Activated CD4-positive, alpha-beta memory T cell treated with anti-CD3 and anti-CD28 coated beads, Interleukin-2, amount 10 ng/mL, durations not matched to agents 7 days and 5 days (primary cell): ENCODE measurements at places on chromosomes 7 and 10. TPM values are rescaled to one million over a fixed set of nuclear protein-coding genes. Genes with fewer than 3 reads are reported as not detected.

The PRXL2A gene
- 5.2 TPM for total RNA-seq

The TEX36 gene
- not detected for total RNA-seq

The OR2A1 gene
- total RNA-seq: not detected

The NKX1-2 gene
- total RNA-seq: not detected

- no peak for DNase-seq
Measured at GRCh38 chr10:101267290-101267680, 38.0 kb upstream of the LBX1 start.

DNA sequence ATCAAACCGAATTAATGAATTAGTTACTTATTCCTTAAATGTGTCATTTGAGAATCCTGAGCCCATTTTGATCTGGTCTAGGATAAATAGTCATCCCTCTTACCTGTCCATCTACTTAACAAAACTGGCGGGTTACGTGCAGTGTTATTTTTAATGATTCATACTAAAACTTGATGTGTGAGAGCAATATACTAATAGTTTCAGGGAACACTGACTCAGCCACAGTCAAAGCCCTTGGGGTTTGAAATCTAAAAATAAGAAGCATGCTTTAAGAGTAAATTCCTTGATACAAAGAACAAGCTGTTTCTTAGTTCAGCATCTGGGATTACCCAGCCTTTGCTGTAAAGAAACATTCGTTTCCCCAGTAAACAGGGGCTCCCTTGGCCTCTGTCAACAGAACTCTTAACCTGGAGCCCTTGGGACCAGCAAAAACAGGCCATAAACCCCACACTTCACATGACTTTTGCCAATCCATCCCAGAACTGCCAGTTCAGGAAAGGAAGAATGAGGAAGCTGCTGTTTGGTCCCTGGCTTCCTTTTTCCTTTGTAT lies 370.6 kb upstream of the IGFBP3 start:
- no peak for DNase-seq
